Uterus (tissue), 4 donors: ENCODE measurements at places on chromosomes 7 and 10. TPM values are rescaled to one million over a fixed set of nuclear protein-coding genes. Genes with fewer than 3 reads are reported as not detected.

CALML5 gene
- not detected for total RNA-seq

AQP1 gene
- total RNA-seq: 429 TPM

GRCh38 chr7:33824911-33825459, 80.4 kb upstream of the BMPER start:
- no peak overlapping the region for H3K27ac ChIP-seq
- no peaks in the 10 kb centered on the region for H3K27me3 ChIP-seq
- DNase-seq: no peak
- no peak overlapping the region for H3K4me3 ChIP-seq

DNA sequence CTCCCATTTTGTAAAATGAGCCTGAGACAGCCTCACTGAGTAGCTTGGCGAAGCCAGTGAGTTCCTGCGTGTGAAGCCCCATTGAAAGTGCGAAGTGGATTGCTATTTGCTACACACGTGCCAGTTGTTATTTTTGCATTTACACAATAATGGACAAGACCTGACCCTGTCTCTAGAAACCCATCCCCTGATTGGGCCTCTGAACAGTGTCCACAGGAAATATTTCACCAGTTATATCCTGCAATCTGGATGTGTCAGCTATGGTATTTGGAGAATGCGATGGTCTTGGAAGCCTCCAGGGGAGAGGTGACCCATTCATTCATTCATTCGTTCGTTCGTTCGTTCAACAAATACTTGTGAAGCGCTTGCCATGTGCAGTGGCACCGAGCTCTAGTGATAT, 37.1 kb downstream of the COL13A1 start:
- H3K27ac ChIP-seq: no peak overlapping the region
- no peaks in the 10 kb centered on the region for H3K36me3 ChIP-seq
- no peak overlapping the region for H3K4me3 ChIP-seq
- no peak for DNase-seq
- H3K4me1 ChIP-seq: no peaks in the 10 kb centered on the region

DNA sequence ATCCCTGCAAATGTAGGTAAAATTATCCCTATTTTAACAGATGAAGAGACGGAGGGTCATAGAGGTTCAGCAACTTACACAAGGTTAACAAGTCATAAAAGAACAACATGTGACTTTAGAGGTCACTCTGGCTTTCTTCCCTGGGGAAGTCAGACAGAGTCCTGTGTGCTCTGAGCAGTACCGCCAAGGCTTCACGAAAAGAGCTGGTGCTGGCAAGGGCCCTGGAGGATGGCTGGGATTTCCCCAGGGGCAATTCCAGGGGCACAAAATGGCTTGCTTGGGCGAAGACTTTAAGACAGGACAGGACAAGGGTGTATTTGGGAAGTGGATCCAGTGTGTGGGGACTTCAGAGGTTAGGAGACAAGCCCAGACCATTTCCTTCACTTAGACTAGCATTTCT, 144.1 kb downstream of the PIP4K2A start:
- H3K4me3 ChIP-seq: no peak overlapping the region
- no peaks in the 10 kb centered on the region for H3K36me3 ChIP-seq

DNA sequence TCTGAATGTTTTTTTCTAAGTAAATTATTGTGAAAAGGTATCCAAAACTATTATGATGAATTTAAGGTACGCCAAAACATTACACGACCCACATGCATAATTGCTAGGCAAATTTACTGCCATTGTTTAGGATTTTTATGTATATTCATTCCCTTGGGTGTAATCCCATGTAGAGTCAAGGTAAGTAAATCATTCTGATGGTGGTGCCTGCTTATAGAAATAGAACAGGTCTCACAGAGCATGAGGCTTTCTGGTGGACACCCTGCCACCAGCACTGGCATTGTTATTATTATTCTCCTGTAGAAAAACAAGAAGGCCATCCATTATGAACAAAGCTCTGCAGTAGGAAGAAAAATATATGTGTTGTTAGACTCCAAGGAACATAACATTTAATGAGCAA, 111.7 kb upstream of the ZNF804B start:
- H3K27ac ChIP-seq: no peak overlapping the region
- no peak for DNase-seq
- no peaks in the 10 kb centered on the region for H3K4me1 ChIP-seq
- no peak overlapping the region for H3K4me3 ChIP-seq

MSANTD7 gene
- total RNA-seq: 12.1 TPM

DNA sequence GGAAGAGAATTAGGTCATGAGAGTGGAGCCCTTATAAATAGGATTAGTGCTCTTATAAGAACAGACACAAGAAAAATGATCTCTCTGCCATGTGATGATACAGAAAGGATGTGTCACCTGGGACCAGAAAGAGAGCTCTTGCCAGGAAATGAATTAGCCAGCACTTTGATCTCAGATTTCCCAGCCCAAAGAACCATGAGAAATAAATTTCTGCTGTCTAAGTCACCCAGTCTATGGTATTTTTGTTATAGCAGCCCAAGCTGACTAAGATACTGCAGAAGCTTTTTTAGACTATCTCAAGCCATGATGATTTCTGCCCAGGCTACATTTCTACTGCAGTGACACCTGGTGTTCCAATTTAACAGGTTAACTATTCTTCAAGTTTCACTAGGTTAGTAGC, 84.8 kb downstream of the RSU1 start:
- no peak for DNase-seq
- no peaks in the 10 kb centered on the region for H3K36me3 ChIP-seq
- H3K27ac ChIP-seq: no peak overlapping the region
- no peaks in the 10 kb centered on the region for H3K27me3 ChIP-seq
- H3K4me3 ChIP-seq: no peak overlapping the region

- no peaks in the 10 kb centered on the region for H3K27me3 ChIP-seq
- DNase-seq: peak; percentile 40
- peak overlapping the region; percentile 85 for H3K27ac ChIP-seq
- H3K4me3 ChIP-seq: no peak overlapping the region
- H3K4me1 ChIP-seq: peaks cover 10% of the 10 kb centered on the region
These were observed 412.1 kb upstream of the CELF2 start for GRCh38 chr10:10605551-10606081.

CHST3 gene
- total RNA-seq: 12.3 TPM

DNA sequence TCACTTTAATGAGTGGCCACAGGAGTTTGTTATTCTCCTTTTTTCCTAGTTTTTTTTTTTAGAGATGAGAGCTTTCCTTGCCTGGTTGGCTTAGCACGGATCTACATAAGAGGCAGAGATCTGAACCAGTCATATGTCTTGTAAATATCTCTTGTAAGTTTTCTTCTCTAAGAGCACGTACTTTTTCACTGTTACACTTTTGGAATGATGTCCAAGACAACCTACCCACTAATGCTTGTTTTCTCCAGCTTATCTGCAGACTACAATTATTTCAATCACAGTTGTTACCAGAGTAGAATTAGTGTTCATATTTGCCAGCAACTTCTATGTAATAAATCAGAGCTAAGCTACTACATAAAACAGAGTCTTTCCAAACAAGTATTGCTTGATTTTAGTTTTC, 444.6 kb downstream of the KCNMA1 start:
- peak overlapping the region; percentile 92 for H3K27ac ChIP-seq
- H3K4me3 ChIP-seq: no peak overlapping the region
- DNase-seq: no peak
- no peaks in the 10 kb centered on the region for H3K36me3 ChIP-seq

ABCF2 gene
- total RNA-seq: 37.6 TPM

GRID2IP gene
- 0.49 TPM for total RNA-seq

TBXAS1 gene
- total RNA-seq: 6.6 TPM

DNA sequence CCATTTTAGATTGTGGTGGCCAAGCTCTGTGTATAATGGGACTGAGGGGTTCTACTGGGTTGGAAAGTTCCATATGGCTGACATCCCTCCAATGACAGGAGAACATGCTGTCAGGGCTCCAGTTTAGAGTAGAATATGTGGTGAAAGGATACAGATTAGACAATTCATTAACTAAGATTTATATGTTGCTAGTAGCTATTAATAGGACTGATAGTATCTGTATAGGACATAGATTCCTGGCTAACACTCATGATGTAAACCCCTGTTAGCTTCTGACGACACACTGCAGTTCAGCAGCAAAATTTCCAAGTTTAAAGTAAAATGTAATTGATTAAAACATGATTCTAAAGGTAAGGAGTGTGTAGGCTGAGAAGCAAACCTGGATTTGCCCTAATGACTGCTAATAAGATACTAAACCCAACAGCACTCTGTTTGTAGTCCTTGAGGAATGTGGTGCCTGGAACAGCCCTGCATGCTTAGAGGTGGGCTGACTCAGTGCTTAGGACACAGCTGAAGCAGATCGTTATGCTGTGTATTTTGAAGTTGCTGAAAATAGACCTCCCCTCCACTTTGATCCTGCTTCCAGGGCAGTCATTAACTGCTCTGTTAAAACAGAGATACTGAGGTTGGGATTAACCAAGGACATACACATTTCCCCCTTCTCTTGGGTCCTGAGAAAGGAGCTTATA, 1129.6 kb downstream of the SORCS3 start:
- no peak overlapping the region for H3K27ac ChIP-seq
- no peaks in the 10 kb centered on the region for H3K4me1 ChIP-seq
- H3K4me3 ChIP-seq: no peak overlapping the region
- DNase-seq: no peak

- DNase-seq: no peak
- H3K27me3 ChIP-seq: no peaks in the 10 kb centered on the region
- no peak overlapping the region for H3K4me3 ChIP-seq
- H3K27ac ChIP-seq: no peak overlapping the region
These were observed 206.8 kb upstream of the HABP2 start for GRCh38 chr10:113345826-113346624.

DNA sequence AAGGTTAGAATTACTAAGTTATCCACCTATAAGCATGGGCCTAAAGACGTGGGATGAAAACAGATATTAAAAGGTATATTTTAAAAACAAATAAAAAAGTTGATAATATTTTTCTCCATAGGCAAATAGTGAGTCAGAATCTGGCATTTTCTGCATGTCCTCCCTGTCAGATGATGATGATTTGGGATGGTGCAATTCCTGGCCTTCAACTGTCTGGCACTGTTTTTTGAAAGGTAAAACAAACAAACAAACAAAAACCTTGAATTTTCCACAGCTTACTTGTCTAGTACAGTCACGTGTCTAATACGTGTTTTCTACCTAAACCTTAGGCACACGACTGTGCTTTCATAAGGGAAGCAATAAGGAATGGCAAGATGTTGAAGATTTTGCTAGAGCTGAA, 17.4 kb downstream of the HBP1 start:
- no peak for DNase-seq
- H3K27me3 ChIP-seq: no peaks in the 10 kb centered on the region
- H3K4me1 ChIP-seq: no peaks in the 10 kb centered on the region
- no peaks in the 10 kb centered on the region for H3K36me3 ChIP-seq
- H3K4me3 ChIP-seq: no peak overlapping the region

DNA sequence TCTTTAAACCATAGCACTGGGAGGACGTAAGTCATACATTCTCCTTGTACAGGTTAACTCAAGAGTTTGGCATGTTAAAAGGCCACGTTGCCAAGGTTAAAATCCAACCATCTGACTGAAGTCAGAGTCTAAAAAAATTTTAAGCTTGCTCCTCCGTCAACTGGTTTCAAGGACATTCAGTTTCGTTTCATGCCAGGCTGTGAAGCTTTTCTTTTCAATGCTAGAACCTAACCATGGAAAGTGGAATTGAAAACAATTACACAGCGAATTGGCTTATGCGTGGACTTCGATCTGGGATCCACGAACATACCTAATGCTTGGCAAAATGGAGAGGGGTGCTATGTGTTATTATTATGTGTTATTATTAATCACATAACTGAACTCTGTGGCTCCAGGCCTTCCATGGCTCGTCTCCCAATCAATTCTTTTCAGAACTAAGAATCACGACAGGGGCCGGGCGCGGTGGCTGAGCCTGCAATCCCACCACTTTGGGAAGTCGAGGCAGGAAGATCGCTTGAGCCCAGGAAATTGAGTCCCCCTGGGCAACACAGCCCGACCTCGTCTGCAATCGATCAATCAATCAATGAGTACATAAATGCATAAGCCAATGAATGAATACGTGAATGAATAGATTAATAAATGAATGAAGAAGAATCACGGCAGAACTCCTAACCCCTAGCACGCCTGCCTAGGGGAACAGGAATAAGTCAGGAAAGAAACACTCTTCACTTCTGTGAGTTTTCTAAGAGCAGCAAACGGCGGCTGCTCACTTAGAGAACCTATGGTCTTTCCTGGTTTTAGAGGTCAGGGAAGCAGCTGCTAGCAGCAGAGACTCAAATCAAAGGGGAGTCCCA, 733 bp upstream of the ARL5B start:
- no peaks in the 10 kb centered on the region for H3K27me3 ChIP-seq
- peaks cover 10% of the 10 kb centered on the region for H3K4me1 ChIP-seq
- no peak for DNase-seq
- peak overlapping the region; percentile 72 for H3K4me3 ChIP-seq
- H3K27ac ChIP-seq: peak overlapping the region; percentile 97
- no peaks in the 10 kb centered on the region for H3K36me3 ChIP-seq

OPN4 gene
- total RNA-seq: not detected

DNA sequence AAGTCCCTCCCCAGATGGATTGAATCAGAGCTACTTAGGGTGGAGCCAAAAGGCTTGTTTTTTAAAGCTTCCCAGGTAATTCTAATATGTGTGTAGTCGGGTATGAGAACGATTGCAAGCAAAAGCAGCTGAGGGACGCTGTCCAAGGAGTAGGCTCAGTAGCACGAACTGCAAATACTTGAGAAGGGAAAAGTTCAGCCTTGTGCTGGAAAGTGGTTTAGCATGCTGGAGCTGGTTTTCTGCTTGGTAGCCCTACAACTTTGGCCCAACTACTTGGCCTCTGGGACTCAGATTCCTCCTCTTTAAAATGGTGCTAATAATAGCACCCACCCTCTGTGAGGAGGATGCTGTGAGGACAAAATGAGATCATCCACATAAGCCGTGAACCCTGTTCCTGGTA, 76.2 kb downstream of the AHR start:
- H3K27me3 ChIP-seq: no peaks in the 10 kb centered on the region
- no peak for DNase-seq
- H3K36me3 ChIP-seq: no peaks in the 10 kb centered on the region
- no peaks in the 10 kb centered on the region for H3K4me1 ChIP-seq
- no peak overlapping the region for H3K4me3 ChIP-seq

GRCh38 chr7:144786079-144786478, 49.8 kb downstream of the TPK1 start:
- no peaks in the 10 kb centered on the region for H3K4me1 ChIP-seq
- no peaks in the 10 kb centered on the region for H3K27me3 ChIP-seq
- peaks cover 4% of the 10 kb centered on the region for H3K36me3 ChIP-seq
- no peak for DNase-seq

DNA sequence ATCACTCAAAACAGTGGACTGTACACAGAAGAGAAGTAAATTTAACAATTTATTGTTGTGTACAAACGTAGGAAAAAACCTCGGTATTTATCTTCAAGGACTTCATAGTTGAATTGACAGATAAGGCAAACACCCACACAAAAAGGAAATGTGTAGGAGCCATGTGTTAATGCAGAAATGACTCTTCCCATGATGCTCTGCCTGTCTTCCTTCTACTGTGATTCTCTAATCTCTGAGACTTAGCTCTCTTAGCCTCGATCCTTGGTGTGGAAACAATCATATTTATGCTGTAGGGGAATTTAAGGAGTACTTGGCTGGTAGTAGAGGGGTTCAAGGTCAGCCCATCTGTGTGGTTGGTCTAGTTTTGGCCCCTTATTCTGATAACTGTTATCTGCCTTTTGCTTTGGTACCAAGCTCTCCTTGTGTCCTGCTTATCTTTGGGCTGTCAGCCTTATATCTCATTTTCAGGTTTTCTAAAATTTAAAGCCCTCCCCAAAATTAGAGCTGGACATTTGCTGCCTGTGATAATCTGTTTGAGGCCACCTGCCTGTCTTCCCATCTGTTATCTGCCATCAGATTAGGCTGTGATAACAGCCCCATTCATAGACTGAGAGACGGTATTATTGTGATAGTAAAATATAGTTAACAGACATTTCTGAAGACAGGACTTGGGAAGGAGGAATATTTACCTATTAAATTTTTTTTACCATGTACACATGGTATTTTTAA, 81.7 kb downstream of the GPR85 start:
- no peaks in the 10 kb centered on the region for H3K27me3 ChIP-seq
- no peaks in the 10 kb centered on the region for H3K4me1 ChIP-seq
